ENCODE measurements at places on chromosomes 7 and 10.

GRCh38 chr10:12993595-12993994 lies 7.9 kb downstream of the CCDC3 start:
- DNase-seq, result no peak

DNA sequence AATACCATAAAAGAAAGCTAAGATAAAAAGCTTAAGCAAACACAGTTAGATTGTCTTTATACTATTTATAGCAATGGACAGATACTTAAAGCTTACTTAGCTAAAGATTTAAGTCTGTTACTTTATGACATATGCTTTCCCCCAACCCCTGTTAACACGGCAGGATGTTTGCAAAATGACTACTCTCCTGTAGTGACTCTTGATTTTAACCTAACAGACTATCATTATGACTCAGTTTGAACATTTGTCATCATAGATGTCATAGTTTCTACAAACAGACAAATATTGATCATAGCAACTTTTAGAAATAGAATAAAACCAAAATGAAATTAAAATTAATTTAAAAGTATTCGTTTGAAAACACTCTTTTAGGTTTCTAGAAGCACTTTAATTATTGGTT lies 7.8 kb upstream of the COMMD3 start:
- no peak for DNase-seq

- no peak for DNase-seq
Measured at GRCh38 chr10:119782981-119783664, 57.3 kb downstream of the INPP5F start.

- no peak for DNase-seq
Measured at GRCh38 chr7:27575613-27576012, 87.1 kb downstream of the HIBADH start.

GRCh38 chr7:836429-836828 lies 4.2 kb downstream of the SUN1 start:
- DNase-seq, result no peak

- no peak for DNase-seq
Measured at GRCh38 chr10:14074062-14074884, 256.5 kb downstream of the FRMD4A start.

DNA sequence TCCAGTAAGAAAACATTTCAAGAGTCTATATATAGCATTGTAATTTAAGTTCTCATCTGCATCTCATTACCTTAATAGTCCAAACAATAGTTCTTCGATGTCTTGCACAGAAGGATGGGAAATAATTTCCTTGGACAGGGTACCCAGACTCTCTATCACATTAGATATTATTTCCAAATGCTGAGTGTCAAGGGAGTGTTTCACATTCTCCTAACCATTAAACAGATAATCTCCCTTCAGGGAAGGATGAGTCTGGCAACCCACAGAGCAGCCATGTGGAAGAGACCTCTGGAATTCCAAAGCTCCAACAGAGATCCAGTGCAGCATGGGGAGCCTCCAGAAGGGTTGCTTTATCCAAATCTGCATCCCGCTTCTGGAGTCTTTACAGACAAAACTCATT lies 89.6 kb downstream of the FZD1 start:
- no peak for DNase-seq

- no peak for DNase-seq
Measured at GRCh38 chr7:118349604-118350003, 125.1 kb downstream of the ANKRD7 start.

DNA sequence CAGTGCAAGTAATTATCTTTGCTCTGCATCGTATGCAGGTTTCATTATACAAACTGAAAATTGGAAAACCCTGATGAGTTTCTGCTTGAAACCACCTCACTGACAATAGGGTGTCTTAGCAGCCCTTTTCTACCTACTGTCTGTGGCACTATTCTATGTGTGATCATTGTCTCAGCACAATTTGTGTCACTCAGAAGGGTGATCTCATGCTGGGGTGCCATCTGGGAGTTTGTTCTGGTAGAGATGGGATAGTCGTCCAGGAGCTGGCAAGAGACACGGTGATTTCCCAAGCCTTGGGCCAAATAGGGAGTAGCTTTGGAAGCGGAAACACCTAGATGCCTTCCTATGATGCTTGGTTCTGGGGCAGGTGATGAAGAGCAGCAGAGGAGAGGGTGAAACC lies 186.3 kb downstream of the FRMD4A start:
- no peak for DNase-seq

DNA sequence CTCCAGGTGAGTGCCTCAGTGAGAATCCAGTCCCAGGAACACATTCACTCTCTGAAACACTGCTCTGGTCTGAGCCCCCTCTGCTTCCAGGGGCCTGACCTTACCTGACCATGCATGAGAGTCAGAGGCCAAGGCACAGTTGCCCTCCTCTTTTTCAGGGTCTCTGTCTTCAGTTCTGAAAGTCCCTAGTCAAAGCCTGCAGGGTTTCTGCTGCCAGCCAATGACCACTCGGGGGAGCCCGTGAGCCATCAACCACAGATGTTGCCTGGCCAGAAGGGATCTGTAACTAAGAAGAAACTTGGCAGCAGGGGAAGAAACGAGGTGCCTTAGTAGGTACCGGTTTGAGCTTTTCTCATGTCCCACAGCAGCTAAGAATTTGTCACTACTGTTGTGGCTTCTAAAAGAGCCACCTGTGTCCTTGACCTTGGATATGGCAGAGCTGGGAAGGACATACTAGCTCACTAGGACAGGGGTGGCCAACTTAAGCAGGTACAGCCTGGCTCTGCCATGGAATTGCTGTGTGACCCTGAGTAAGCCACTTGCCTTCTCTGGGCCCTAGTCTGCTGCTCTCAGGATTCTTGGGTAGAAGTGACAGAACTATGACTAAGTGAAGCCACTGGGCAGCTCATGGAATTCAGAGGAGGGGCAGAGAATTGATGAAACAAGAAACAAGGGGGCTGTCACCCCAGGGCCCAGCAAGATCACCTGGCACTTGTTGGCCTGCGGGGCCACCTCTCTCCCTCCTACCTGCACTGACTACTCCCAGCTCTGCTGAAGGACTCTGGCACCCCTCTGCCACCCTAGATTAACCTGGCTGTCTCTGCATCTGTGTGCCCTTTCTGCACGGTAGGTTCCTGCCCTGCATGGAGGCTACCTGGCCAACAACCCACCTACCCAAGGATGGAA lies 83.8 kb upstream of the GPR26 start:
- DNase-seq, result peak; percentile 31

DNA sequence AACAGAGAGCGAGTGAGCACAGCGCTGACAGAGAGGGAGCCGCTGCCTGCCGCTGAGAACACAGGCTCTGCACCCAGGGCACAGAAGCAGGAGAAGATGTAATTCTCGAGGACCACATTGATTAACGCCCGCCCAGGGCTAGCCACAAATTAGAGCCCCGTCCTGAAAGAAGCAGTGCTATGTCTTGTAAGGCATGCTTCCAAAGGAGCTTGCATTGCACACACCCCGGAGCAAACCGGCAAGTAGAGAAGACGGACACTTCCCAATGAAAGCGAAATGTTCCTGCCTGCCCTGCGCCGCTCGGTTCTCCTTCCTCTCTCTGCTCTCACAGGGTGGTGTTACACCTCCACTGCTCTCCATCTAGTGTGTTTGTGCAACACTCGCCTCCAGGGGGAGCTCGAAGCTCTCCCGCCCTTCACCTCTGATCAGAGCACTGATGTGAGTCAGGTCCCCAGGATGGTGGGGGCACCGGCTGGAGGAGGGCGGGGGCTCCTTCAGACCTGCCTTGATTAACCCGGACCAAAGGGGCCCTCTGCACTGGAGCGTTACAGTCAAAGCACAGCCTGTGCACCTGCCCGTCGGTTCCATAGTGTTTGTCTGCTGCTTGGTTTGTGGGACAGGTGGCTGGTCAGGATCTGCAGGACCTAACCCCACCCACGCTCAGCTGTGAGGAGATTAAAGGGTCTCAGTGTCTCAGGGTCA lies 316.5 kb downstream of the ADARB2 start:
- peak; percentile 63 for DNase-seq

DNA sequence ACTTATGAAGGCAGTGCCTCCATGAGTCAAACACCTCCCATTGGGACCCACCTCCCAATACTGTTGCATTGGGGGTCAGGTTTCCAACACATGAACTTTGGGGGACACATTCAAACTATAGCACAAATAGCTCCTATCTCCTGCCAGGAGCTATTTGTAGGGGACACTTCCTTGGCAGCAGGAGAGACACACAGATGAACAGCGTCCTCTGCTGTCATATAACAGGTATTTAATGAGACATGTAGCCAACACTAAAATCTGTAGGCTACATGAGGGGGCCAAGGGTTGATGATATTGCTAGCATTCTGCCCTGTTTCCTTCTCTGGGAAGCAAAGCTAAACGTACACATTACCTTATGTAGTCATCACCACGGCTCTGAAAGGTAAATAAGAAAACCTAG lies 2.6 kb upstream of the GPR26 start:
- DNase-seq, result no peak

GRCh38 chr7:127771707-127772106 lies 119.7 kb downstream of the SND1 start:
- DNase-seq, result no peak

DNA sequence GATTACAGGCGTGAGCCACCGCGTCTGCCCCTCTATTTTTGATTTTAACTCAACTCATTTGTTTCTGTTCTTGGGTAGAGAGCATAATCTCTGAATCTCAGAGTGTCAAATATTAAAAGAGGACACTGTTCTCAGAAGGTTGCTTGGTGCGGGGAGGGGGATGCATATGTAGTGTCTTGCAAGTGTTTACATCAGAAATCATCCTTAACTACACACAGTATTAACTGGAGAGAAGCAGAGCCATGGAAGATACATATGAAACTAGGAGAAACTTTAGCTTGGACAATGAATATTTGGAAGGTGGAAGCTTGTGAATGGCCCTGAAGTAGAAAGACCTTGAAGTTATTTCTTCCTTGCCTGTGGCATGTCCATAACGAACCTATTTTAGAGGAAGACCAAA lies 57.5 kb downstream of the XRCC2 start:
- no peak for DNase-seq

DNA sequence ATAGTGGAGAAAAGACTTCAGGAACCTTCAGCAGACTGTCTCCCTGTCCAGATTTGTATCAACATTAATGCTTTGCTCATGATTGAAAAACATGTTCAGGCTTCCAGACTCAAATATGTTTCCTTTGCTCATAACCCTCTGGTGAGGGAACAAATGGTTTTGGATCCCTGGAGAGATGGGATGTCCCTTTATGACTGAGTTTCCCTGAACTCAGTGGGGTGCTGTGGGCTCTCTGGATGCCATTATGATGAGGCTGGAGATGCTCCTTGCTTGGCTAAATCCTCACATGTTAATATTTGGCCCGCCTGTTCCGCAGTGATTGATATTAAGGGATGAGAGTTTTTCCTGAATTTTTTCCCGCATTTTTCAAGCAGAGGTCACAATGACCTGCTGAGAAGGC lies 749.4 kb downstream of the SUGCT start:
- DNase-seq, result no peak

- no peak for DNase-seq
Measured at GRCh38 chr10:125827133-125827532, 3.8 kb downstream of the BCCIP start.
